ENCODE measurements at places on chromosomes 16 and 17.
A peak's percentile ranks its signal among the peaks of the same experiment; 100 is the strongest.

DNA sequence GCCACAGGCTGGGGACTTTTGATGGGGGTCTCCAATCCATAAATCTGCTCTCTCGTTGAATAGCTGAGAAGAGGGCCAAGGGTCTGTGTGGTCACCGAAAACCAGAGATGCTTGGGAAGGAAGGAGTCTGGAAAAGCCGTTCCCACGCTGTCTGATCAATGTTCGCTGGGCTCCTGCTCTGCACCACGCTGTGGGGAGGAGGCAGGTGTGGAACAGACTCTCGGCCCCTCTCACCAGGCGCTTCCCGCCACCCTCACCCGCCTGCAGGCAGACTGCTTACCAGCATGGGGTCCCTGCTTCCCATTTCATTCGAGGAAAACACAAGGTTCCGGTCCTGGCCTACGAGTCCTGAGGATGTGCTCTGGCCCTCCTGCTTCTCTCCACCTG is 702 bp upstream of the ALDH3A1 start:
- DNase-seq: no peak

GRCh38 chr17:76548378-76549214 is 8.8 kb downstream of the PRCD start:
- no peak for DNase-seq

GRCh38 chr16:47142486-47142820 is 1.3 kb downstream of the NETO2 start:
- DNase-seq: peak; percentile 40

DNA sequence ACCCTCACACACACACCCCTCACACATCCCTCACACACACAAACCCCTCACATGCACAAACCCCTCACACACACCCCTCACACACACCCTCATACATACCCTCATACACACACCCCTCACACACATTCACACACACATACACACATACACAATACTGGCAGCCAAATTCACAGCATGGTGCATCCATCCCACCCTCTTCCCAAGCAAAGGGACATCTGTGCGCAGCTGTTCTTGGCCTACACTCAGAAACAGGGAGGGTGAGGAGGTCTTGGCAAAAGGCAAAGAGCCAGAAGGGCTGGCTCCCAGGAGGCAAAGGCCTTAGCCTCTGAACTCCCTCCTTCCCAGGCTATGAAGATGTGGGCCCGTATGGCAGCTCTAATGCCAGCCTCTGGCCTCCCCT is 23.4 kb downstream of the C17orf67 start:
- peak; percentile 30 for DNase-seq

- DNase-seq: no peak
These were observed 269.1 kb downstream of the CDH13 start for GRCh38 chr16:82895843-82896242.

GRCh38 chr17:20280851-20281250 is 186.5 kb downstream of the LGALS9B start:
- no peak for DNase-seq

GRCh38 chr17:40153603-40154236 is 13.4 kb downstream of the CASC3 start:
- no peak for DNase-seq

DNA sequence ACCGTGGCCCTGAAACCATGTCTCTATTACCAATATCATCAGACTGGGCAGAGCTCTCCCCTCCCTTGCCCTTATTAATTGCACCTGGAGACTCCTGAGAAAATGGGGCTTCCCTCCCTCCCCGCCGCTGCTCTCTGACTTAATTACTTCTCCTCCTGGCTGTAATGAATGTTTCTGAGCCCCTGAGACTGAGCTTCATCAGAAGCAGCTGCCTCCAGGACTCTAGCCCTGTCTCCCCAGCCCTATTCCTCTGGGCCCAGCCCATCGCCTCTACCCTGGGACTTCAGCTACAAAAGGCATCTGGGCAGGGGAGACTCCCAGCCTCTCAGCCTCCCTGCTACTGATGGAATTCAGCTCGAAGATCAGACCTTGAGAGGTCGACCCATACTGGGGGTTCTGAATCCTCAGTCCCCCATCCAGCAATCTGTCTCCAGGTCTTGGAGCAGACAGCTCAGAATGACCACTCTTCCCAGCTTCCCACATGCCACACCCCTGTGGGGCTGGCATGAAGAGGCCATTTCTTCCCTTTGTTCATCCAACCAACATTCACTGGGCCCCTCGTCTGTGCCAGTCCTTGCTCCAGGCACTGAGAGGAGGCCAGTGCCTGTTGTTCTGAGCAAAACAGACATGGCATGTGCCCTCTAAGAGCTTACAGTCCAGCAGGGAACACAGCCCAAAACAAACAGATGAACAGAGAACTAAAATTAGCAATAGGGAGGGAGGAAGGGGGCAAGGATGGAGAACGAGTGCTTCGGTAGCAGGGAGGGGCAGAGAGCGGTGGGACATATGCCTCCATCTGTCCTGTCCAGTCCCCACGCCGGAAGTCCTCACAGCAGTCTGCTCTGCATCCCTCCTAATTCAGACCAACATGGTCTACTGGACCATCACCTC is 17.0 kb upstream of the NAGS start:
- no peak for DNase-seq

DNA sequence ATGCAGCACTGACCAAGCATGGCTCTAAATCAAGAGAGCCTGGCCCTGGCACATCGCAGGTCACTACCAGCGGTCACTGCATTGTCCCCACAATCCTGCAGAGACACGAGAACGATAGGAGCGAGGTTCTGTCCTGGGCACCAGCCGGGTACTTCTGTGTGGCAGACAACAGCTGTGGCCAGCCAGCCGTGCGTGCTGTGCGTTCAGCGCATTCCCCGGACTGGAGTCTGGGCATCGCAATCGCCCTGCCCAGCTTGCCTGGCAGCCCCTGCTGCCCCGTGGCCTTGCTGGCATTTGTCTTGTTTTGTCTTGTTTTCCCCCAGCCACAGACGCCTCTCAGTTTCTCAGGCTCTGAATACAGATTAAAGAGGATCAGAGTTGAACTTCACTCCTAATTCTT is 33.9 kb downstream of the COTL1 start:
- no peak for DNase-seq

DNA sequence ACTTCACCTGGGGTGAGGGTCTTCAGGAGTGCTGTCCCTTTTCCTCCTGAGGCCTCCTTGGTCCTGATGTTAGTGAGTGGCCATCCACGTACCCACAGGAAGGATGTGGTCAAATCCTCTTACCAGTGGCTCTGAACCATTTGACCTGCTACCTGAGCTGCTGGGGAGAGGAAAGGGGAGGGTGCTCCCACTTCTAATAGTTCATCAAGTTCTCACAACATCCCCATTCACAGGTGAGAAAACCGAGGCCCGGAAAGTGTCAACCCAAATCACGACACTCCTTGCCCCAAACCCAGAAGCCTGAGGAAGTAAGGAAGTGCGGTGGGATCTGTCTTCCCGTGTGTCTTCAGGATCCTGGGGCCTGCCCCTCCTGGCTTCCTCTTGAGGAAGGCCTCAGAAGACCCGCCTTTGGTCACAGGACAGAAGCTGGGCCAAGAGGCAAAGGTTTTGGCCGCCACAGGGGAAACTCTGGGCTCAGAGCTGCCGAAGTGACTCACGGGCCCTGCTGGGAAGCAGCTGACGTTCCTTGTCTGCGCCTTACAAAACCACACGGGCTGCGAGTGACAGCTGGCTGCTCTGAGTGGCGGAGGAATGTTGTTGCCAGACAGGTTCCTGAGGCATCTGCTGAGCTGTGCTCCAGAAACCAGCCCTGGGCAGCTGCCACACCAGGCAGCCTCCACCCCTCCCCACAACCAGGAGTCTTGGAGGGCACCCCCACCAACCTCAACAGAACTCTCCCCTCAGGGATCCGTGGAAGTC is 13.9 kb upstream of the KIFC3 start:
- DNase-seq: peak; percentile 23

- DNase-seq: peak; percentile 77
These were observed 2.2 kb downstream of the RAB26 start for GRCh38 chr16:2150418-2151187.

- no peak for DNase-seq
These were observed at the start of gene SLC13A5 for GRCh38 chr17:6713130-6713917. TSS of gene SLC13A5 (minus strand) at chr17:6713369. CDS start at chr17:6713333, 36 bp downstream.

- no peak for DNase-seq
These were observed 794 bp downstream of the SMG6 start for GRCh38 chr17:2302778-2303203.

GRCh38 chr16:468068-468821 is 42.8 kb downstream of the RAB11FIP3 start:
- DNase-seq: no peak

DNA sequence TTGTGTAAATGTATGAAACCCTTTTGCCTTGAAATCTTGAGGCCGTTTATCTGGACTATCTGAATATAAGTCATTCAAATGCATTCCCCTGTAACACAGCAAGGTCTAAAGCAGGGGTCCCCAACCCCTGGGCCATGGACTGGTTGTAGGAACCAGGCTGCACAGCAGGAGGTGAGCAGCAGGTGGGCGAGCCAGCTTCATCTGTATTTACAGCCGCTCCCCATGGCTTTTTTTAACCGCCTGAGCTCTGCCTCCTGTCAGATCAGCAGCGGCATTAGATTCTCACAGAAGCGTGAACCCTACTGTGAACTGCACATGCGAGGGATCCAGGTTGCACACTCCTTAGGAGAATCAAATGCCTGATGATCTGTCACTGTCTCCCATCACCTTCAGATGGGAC is 24.1 kb downstream of the DNAH3 start:
- no peak for DNase-seq

- DNase-seq: no peak
These were observed 66.3 kb upstream of the NACA2 start for GRCh38 chr17:61657338-61657737.

DNA sequence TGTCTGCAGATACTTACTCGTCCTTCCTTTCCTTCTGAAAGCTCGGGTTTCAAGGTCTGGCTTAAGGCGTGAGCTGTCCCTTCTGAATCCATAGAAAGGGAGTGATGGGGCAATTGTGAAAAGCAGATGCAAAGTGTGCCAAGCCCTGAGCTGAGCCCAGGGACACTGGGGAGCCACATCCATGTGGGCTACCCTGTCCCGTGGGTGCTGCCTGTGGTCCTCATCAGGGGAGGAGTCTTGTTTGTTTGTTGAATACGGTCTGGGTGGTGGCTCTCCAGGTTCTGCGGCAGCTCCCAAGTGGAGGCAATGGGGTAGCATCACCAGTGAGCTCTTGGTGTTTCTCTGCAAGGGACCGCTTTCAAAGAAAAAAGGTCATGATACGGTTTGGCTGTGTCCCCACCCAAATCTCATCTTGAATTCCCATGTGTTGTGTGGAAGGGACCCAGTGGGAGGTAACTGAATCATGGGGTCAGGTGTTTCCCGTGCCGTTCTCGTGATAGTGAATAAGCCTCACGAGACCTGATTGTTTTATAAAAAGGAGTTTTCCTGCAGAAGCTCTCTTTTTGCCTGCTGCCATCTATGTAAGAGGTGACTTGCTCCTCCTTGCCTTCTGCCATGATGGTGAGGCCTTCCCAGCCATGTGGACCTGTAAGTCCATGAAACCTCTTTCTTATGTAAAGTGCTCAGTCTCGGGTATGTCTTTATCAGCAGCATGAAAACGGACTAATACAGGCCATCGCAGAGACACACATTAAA is 1.0 kb upstream of the ALG1 start:
- DNase-seq: no peak

DNA sequence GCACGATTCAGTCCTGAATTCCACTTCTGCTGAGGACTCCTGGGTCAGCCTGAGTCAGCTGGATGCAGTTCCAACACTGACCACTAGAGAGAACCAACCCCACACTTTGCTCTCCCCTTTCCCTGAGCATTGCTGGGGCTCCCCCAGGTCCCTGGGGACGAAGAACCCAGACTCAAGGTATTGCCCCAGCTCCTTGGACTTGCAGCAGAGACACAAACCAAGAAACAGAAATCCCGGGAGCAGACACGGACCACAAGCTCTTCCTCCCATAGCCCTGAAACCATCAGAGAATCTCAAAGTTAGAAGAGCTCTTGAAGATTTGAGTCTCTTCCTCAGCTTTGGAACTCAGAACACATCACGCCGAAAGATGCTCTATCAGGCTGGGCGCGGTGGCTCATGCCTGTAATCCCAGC is 678 bp upstream of the GH1 start:
- DNase-seq: peak; percentile 1

GRCh38 chr17:69732272-69732918 is 317.9 kb downstream of the MAP2K6 start:
- DNase-seq: no peak

GRCh38 chr16:21167360-21167759 is 8.9 kb downstream of the LDAF1 start:
- no peak for DNase-seq

DNA sequence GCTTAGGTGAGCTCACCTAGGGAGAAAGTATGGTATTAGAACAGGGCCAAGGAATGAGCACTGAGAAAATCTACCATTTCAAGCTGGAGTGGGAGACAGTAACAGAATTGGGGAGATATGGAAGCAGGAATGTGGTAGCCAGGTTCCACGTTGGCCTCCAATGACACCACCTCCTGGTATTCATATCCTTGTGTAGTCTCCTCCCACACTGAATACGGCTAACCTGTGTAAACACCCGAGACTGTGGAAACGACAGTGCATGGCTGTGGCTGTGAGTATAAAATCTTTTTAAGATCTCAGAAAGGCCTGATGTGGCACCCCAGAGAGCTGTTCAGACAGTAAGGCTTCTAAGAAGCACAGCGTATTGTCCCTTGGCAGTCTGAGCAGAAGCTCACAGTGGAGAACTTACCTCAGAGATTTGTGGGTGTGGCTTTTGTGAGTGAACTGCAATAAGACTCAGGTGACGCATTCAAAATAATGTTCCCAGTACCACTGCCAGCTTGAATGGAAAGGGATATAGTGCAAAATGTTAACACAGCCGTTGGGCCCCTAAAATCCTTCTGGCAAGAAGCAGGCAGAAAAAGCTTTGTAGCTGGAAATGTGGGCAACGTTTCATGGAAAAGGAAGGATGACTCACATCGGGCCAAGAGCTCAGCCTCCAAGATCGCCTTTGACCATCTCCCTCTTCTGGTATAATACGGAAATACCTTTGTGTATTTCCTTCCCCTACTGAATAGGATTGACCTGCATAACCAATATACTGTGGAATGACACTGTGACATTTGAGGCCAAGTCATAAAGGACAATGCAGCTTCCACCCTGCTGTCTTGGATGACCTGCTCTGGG is 14.4 kb downstream of the SDR42E1 start:
- DNase-seq: no peak

DNA sequence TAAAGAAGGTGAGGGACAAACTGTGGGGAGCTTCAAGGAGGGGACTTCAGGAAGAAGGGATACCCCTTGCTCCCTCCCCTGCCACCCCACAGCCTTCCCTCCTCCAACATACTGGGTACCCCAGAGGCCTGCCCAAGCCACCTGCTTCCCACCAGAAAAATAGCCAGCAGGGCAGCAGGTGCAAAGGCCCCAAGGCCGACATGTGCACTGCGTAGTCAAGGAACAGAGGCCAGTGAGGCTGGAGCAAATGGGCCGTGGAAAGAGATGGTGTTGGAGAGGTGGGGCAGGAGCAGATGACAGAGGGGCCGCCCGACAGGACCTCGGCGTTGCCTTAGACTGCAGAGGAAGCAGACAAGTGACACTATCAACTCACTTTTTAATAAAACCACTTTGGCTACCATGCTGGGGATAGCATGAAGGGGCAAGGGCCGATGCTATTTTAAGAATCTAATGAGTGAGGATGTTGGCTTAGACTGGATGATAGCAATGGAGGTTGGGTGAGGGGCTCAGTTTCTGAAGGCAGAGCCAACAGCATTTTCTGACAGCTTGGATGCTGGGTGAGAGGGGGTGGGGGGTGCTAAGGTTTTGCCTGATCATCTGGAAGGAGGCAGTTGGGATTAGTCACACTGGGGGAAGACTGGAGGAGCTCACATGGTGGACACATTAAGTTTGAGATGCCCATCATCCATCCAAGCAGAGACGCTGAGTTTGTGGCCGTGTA is 72.8 kb upstream of the TOB1 start:
- no peak for DNase-seq

GRCh38 chr17:48505788-48506187 is 25.0 kb downstream of the HOXB1 start:
- DNase-seq: peak; percentile 89

- peak; percentile 78 for DNase-seq
These were observed 20.9 kb downstream of the HLF start for GRCh38 chr17:55285340-55286301.

Data from NCI-H1092 treated with DMSO at 0.1 percent for 48 hours (cell line).